ENCODE measurements at places on chromosomes 3 and 15.

- DNase-seq: no peak
Observed at GRCh38 chr15:101559952-101560351, 70.4 kb upstream of the PCSK6 start.

- no peak for DNase-seq
Observed at GRCh38 chr15:67180514-67181191, 73.8 kb downstream of the AAGAB start.

DNA sequence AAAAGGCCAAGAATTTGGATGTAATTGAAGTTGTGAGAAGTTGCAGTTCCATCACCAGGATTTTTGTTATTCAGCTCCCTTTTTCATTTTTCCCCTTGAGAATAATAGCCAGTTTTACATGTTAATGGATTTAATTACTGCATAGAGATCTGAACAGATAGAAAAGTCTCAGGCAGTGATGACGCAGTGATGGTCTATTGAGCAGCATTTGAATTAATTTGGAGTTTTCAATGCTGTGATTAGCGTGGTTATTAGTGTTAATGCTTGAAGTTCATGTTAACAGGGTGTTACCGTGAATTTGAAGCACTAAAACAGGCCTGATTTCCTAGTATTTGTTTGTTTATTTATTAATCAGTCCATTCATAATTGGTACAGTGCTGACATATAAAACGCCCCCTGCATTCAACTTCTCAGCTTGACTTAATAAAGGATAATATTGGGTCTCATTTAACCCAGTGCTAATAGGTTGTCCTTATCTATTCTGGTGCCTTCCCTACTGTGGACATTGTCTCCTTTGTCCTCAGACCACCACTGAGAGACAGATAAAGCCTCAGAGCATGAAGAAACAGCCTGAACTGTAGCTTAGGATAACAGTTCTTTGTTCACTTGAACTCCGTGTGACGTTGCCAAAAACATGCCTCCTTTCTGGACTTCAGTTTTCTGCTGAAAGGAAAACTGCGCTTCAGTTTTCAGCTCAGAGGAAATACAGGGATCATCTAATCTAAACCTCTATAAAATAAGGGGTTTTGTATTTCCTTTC is 82.4 kb downstream of the RTP4 start:
- DNase-seq: no peak

- DNase-seq: no peak
Observed at GRCh38 chr15:67968564-67968963, 85.6 kb upstream of the PIAS1 start.

DNA sequence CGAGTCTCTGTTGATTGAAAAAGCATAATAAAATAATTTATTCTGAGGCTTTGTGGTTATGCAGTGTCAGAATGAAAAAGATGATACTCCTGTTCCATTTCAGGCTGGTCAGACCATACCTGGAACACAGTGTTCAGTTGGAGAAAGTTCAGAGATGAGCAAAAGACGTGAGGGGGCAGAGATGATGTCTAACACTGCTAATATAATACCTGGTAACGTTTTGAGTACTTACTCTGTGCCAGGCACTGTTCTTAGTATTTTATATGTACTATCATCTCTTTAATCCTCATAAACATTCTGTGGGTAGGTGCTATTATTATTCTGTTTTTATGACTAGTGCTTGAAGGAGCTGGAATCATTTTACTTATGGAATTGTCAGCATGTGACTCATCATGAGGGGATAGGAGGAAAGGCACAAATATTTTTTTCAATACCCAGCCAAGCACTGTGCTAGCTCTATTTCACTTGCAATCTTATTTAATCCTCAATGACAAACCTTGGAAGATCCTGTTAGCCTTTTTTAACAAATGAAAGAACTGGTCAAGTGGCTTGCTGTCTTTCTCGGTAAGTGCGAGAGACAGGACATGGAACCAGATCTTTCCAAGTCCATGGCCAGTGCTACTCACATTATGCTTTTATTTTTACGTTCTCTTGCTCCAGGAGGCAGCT is 31.8 kb downstream of the IQGAP1 start:
- DNase-seq: no peak
